ENCODE measurements at places on chromosomes 2 and 18.

DNA sequence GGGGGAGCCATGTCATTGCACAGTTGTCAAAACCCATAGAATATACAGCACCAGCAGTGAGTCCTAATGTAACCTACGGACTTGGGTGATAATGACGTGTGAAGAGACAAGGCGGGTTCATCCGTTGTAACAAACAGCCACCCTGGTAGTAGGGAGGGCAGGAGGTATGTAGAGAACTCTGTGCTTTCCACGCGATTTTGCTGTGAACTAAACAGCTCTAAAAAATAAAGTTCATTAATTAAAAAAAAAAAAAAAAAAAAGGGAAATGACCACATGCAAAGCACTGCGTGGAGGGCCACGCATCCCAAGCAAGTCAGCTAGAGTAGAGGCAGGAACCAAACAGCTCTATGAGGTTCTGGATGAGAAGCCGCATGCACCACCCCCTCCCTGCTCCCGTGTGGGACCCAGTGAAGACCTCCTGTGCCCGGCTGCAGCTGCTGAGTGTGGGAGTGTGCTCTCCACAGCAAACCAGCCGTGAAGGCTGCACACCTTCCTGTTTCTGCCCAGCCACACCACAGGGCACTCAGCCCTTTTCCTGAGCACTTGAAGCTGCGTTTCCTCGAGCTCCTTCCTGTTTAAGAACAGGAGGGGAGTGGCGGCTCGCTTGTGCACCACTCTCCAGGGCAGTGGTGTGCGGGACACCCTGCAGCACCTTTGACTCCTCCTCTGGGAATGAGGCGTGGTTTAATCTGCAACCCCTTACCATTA, 65.6 kb downstream of the ODC1 start:
- DNase-seq, result no peak

DNA sequence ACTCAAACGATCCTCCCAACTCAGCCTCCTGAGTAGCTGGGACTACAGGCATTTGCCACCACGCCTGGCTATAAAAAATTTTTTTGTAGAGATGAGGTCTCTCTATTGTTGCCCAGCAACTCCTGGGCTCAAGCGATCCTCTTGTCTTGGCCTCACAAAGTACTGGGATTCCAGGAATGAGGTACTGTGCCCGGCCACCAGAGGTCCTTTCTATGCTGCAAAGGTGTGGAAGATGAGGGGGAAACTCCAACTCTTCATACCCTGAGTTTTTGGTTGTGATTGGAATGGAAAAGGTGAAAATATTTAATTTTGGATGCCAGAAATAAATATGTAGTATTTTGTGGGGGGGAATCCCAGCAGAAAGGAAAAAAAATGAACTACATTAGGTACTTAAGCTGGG, 36.0 kb downstream of the MRPL33 start:
- DNase-seq, result no peak

- no peak for DNase-seq
Observed at GRCh38 chr2:16069663-16069932, 129.2 kb downstream of the MYCN start.

GRCh38 chr18:77102259-77103040, 30.1 kb downstream of the MBP start:
- DNase-seq, result no peak

DNA sequence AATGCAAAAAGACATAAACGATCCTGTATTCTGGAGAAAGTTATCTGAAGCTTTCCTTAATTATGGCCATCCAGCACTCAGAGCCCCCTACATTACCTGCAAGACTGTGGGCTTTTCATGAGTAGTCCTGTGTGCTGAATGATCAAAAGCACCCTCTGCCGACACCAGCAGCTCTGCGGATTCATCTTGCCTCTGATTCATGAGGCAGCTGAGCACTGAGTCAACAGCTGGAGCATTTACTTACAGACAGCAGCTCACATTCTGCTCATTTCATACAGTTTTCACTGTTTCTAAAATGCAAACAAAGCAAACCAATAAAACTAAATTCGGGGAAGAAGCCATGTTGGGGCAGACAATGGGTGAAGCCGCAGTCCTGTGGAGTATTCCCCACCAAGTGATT, 886.5 kb downstream of the CNTNAP5 start:
- no peak for DNase-seq

- DNase-seq, result no peak
Observed at GRCh38 chr2:62472312-62472711, 33.7 kb downstream of the TMEM17 start.

DNA sequence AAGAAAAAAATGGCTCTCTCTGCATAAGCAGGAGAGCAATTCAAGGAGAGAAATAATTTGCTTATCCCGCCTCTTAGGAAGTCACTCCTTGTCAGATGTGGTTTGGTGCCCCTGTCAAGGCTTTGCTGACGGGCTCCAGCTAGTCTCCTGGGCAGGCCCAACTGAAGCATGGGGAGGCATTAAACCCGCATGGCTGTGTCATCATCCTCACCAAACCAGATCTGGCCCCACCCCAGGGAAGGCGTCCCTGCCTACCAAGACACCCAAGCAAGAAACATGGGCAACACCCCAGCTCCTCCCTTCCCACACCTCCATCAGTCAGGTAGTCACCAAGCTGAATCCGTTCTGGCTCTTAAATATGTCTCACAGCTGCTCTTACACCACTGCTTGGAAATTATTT, 108.0 kb downstream of the SGPP2 start:
- no peak for DNase-seq

GRCh38 chr2:59308108-59308507, 1067.0 kb upstream of the FANCL start:
- DNase-seq, result no peak

GRCh38 chr2:133489641-133490410, 78.4 kb downstream of the NCKAP5 start:
- no peak for DNase-seq

DNA sequence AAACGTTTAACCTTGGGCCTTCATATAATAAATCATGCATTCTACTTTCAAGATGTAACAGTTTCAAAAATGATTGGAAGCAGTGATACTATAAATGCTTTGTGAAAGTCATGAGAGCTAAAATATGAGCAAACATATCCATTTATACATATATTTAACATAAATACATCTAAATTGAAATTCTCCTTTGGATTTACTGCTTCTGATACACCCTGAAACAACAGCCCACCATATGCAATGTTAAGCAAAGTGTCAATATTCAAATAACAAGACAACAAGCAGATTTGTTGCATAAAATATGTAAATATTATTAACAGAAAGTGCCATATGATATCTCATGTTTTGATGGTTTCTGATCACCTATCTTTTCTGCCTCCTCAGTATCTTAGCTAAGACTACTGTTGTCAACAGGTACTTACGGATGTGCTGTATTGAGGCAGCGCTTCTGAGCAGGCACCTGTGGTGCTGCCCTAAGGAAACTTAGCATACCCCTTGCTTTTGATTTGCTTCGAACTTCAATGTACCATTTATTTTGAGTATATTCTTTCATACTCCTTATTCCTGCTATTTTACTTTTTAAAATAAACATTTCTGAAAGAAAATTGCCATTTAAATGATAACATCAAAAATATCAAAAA, 6.1 kb downstream of the FIGN start:
- DNase-seq, result no peak

- DNase-seq, result no peak
Observed at GRCh38 chr2:128549094-128549493, 230.4 kb upstream of the HS6ST1 start.

GRCh38 chr18:468955-469790, 31.3 kb downstream of the COLEC12 start:
- no peak for DNase-seq

GRCh38 chr2:77372636-77373035, 149.5 kb downstream of the LRRTM4 start:
- DNase-seq, result no peak

DNA sequence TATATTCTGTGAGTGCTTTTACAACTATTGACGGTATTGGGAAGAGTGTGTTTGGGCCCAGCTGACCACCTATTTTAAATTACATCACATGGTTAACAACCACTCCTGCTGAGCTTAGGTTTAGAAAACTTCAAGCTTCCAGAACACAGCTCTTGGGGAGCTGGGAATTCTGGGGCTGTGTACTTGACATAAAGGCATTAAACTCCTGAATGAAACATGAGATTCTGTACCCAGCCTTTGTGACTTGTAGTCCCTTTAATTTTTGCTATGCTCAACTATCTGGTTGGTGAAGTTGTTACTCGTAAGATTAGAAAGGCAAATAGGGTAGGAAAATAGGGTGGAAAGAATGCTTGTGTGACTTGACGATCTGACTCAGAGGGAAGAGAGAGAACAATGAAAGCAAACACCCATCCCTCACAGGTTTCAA, 66.9 kb downstream of the LTBP1 start:
- DNase-seq, result no peak

- peak; percentile 25 for DNase-seq
Observed at GRCh38 chr18:4453874-4454536, 1.1 kb downstream of the DLGAP1 start.

DNA sequence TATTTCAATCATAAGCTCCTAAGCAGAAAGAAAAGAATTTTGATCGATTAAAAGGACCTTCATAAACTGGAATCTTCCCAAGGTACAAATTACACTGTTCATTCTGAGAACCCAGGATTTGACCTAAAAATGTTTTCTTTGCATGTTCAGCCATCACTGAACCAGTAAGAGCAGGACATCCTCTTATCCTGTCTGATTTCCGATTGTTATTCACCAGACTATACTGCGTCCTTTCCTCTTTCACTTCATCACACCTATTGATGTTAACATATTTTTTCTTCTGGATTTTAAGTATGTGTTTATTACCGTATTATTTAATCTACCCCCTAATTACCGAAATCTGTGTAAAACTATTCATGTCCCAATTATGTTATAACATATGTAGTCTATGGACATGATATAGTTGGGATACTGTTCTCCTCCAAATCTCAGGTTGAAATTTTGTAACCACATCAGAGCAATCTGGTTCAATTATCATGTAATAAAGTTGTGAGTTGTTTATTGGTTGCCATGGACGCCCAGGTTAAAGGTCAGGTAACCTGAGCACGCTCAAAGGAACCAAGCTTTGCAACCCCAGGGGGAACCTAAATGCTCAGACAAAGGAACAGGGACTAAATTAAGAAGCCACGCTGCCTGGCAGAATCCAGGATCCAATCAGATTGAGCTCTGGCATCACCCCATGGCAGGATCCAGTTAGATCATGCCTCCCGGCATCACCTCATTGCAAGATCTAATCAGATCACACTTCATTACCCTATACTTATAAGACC, 11.6 kb upstream of the TBC1D8 start:
- DNase-seq, result no peak

DNA sequence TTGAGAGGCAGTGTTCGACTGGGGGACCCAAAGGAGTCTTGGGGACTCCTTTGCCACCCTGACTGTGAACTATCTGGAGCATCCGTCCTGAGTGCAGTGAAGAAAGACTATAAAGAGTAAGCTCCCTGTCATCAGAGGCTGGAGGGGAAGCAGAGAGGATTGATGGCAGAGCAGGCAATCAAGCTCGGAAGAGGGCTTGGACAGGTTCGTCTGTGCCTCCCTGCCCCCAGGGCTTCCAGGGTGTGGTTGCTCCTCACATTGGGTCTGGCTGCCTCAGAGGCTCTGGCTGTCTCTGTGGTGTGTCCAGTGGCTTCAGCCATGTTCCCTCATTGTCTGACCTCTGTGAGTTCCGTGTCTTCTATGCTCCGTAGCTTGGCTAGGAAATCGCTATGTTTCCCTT, 13.8 kb upstream of the EN1 start:
- no peak for DNase-seq

DNA sequence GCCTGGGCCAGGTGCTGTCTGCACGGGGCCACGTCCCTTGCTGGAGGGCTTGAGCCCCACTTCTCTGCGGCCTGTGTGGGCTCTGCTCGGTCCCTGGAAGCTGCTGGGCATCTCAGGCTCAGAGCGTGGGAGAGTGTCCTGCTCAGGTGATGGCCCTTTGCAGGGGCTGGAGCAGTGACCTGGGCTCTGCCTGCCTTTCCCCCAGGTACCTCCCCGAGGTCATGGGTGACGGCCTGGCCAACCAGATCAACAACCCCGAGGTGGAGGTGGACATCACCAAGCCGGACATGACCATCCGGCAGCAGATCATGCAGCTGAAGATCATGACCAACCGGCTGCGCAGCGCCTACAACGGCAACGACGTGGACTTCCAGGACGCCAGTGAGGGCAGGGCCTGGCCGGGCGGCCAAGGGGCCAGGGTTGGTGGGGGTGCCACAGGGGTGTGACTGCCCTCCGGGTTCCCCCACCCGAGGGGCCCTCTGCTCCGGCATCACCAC, 29.9 kb downstream of the GPC1 start:
- no peak for DNase-seq

DNA sequence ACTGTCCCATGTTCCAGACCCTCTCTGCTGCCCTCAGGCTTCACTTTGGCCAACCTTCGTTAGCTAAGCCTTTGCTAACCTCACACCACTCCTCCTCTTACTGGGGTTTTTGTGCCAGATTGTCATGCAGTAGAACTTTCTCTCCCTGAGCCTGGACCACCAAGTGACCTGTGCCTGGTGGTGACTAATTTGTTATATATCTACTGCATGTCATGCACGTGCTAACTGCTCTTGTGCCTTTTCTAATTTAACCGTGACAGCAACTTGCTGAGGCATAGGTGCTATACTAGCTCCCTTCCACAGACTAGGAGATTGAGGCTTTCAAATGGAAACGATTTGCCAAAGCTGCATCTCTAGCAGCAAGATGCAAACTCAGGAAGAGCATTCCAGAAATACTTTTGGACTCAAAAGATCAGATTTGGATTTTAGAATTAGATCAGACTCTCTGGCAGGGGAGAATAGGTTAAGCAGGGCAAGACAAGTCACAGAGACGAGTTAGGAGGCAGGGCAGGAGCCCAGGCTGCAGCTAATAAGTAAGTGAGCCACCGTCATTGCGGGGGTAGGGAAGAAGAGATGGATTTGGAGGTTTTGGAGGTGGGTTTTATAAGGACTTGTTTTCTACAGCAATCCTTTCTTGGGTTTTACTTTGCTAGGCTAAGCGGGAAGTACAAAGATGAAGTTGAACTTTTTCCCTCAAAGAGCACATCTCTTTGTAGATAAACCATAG, 1.8 kb downstream of the PPP1R7 start:
- DNase-seq, result no peak

- no peak for DNase-seq
Observed at GRCh38 chr18:50750546-50750945, 69.3 kb downstream of the MRO start.

DNA sequence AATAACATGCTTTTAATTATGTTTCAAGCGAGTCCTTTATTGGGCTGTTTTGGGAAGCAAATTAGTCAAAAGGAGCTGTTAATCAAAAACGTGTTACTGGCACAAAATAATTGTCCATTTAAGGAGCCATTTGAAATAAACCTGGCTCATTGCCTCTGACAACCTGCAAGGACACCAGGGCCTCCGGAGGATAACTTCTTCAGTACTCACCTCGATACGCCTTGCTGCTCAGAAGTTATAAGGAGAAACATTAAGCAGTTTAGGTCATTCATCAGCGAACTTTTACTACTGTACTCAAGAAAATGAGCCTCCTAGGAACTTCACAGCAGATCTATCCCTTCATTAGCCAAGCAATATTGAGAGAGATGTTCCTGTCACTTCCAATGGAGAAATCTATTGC, 1579.2 kb upstream of the ACVR2A start:
- DNase-seq, result no peak

- no peak for DNase-seq
Observed at GRCh38 chr2:113260991-113261390, 17.7 kb downstream of the PAX8 start.

- DNase-seq, result no peak
Observed at GRCh38 chr2:237723602-237724001, 75.0 kb upstream of the RBM44 start.

- DNase-seq, result no peak
Observed at GRCh38 chr2:119544939-119545475, 758 bp downstream of the CFAP221 start.
